ENCODE measurements at places on chromosomes 7 and 10.

GRCh38 chr10:112631501-112632400 is 184.7 kb downstream of the VTI1A start:
- DNase-seq, result no peak

- DNase-seq, result no peak
Measured at GRCh38 chr7:72334066-72334465, 78.1 kb downstream of the CALN1 start.

GRCh38 chr7:156472267-156472666 is 168.3 kb upstream of the RNF32 start:
- DNase-seq, result no peak

- no peak for DNase-seq
Measured at GRCh38 chr10:35633006-35633980, 8.8 kb downstream of the FZD8 start.

GRCh38 chr10:87659571-87660483 is at the start of gene PAPSS2:
Gene PAPSS2 (plus strand): TSS chr10:87659878. CDS start chr10:87659982, 104 bp downstream.
- DNase-seq, result peak; percentile 73

DNA sequence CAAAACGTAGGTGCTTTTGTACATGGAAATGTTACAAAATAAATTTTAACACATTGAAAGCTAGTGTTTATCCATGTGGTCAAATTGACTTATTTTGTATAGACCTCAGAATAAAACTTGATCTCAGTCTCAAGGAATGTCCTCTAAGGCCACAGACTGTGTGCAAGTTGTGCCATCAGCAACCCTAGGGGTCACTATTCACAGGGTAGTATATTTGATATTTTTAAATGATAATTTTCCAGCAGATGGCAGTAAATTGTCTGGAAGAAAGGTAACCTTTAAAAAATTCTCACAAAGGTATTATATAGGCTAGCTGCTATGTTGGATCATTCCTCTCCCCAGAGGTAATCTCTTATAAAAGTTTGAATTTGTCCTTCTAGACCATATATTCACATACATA is 12.9 kb upstream of the SNX10 start:
- no peak for DNase-seq

- DNase-seq, result no peak
Measured at GRCh38 chr7:21345361-21345760, 82.5 kb upstream of the SP4 start.

GRCh38 chr10:11510736-11511135 is 100.7 kb downstream of the USP6NL start:
- no peak for DNase-seq

Measured in AG10803 (cell line).